Prostate gland (tissue), 2 donors: ENCODE measurements at places on chromosomes 16 and 17.

DNA sequence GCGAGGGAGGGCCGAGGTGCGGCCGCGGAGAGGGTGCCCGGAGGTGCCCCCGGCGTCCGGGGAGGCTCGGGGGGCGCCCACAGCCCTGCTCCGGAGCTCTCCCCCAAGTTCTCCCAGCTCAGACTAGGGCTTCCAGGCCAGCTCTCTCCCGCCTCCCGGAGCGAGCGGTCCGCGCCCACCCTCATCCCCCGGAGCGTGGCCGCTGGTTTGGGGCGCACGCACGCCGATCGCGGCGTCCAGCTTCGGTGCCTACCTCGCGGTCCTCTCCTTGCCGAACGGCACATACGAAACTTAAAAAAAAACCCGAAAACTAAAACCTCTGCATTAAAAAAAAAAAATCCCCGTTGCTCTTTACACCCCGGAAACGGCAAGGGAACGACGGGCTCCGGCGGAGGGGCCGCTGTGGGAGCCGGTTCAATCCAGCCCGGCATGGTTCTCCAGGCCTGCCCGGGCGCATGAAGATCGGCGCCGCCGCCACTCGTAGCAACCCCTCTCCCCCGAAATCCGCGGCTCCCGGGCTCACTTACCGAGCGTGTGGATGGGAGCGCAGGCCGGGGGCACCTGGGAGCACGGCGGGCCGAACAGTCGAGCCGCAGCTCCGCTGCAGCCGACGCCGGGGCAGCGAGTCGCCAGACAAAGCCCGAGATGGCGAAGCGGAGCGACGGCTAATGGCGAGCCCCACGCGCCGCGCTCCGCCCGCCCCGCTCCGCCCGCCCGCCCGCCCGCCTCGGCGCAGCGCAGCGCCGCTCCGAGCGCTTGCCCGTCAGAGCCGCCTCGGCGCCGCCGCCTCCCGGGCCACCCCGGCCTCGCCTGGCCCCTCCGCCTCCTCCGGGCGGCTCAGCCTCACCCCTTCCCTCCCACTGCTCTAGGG is 973 bp upstream of the UBTF start:
- peak; percentile 40 for DNase-seq

- DNase-seq = no peak
Observed at GRCh38 chr16:70788668-70789594, 12.0 kb downstream of the VAC14 start.

DNA sequence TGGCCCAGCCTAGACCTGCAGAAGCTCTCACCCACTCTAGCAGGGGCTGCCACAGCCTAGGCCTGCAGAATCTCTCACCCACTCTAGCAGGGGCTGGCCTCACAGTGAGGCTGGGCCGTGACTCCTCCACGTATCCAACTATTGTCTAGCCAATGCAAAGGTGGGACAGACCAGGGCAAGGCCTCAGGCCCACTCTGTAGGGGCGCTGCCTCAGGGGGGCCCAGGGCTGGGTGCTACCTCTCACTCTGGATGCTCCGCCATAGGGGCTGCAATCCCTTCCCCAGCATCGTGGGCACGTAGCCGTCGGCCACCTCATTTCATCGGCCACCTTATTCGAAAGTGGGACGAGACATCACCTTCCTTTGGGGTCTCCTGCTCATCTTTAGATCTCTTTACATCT is 51.7 kb downstream of the RPH3AL start:
- no peak for DNase-seq

GRCh38 chr16:53872248-53873221 is 168.6 kb downstream of the FTO start:
- no peak for DNase-seq

GRCh38 chr17:79915850-79916430 is 76.7 kb upstream of the CBX4 start:
- DNase-seq = no peak

- no peak for DNase-seq
Observed at GRCh38 chr16:802914-803753, 2.6 kb upstream of the GNG13 start.

- no peak for DNase-seq
Observed at GRCh38 chr17:77926981-77927380, 31.5 kb upstream of the TNRC6C start.

- peak; percentile 32 for DNase-seq
Observed at GRCh38 chr16:28292731-28293600, 641 bp downstream of the SBK1 start.

- DNase-seq = no peak
Observed at GRCh38 chr17:51857052-51857597, 301.4 kb downstream of the CA10 start.

DNA sequence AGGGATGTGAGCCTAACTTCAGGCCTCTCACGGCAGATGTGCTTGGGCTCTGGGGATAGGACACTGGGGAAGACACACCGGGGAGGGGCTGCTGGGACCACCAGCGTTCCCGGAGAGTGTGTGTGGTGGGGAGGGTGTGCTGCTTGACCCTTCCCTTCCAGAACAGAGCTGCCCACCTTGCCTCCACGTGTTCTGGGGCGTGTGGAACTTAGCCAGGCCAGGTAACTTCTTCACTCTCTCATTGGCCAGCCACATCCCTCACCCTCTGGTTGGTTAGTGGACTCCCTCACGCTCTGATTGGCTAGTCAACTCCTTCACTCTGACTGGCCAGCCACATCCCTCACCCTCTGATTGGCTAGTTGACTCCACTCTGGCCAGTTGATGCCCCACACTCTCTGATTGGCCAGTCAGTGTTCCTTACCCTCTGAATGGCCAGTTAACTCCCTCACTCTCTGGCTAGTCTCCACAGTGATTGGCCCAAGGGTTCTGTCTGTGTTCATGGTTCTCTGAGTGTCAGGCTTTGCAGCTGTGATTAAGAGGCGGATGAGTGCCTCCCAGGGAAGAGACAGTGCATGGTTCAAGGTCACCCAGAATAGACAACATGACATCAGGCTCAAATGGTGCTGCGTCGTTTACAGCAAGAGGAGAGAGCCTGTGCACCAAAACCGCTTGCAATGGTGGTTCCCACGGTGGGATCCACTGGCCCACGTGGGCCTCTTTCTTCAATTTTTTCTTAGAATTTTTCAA is 10.0 kb downstream of the TMEM235 start:
- no peak for DNase-seq

GRCh38 chr17:61970030-61970429 is 42.2 kb upstream of the INTS2 start:
- DNase-seq = no peak

- DNase-seq = no peak
Observed at GRCh38 chr16:53112015-53112414, 57.2 kb downstream of the CHD9 start.

GRCh38 chr17:41965694-41966462 is 717 bp upstream of the CNP start:
- peak; percentile 91 for DNase-seq

DNA sequence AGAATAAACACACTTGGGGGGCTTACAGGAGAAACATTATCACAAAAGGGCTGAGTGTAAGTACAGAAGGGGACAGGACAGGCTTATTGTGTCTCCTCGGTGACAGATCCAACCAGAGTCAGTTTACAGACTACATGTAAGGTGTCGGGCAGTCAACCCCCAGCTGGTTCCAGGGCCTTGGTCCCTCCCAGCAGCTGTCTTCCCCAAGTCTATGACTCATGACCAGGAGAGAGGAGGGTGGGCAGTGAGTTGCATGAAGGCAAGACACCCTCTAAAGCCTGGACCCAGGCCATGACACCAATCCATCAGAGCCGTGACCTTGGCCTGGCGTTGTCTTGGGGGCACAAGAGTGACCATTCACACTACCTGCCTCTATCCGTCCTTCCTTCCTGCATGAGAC is 276.2 kb upstream of the CCL2 start:
- DNase-seq = no peak

GRCh38 chr16:80733407-80733806 is 71.0 kb downstream of the CDYL2 start:
- DNase-seq = peak; percentile 17

- no peak for DNase-seq
Observed at GRCh38 chr16:483341-484075, 44.0 kb upstream of the CAPN15 start.

GRCh38 chr17:42578282-42578869 is 847 bp upstream of the PSMC3IP start:
- DNase-seq = peak; percentile 69

DNA sequence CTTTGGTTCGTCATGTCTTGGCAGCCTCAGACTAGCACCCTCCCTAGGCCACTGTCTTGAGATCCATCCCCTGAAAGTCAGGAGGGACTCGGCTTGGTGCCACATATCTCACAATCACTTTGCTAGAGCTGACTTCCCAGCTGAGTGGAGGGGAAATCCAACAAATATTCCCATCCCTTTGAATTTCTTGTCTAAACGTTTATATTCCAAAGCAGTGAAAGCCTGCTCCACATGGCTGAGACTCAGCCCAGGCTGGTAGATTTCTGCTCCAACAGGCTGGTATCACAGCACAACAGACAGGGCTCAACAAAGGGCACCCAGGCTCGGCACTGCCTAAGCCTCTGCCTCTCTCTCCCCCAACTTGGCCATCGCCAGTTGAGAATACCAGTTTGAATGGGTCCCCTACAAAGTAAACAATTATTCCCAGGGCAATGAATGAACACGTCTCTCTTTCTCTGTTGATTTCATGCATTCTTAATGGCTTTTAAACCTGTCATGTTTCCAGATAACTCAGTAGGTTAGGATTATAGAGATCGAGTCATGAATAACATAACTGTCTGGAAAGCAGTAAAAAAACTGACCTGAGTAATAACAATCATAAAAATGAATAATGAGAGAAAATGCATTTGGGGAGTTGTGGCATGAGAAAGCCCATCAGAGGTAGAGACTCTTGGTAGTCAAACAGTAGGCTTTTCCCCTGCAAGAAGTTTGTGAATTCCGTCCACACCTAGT is 1.0 kb downstream of the KRT13 start:
- no peak for DNase-seq

- no peak for DNase-seq
Observed at GRCh38 chr16:2866431-2866830, 8.5 kb upstream of the PRSS22 start.
